ENCODE measurements at places on chromosomes 6 and 20. TPM values are rescaled to one million over a fixed set of nuclear protein-coding genes. Genes with fewer than 3 reads are reported as not detected.

- H3K36me3 ChIP-seq = no peaks in the 10 kb centered on the region
- no peak overlapping the region for H3K4me3 ChIP-seq
- no peaks in the 10 kb centered on the region for H3K4me1 ChIP-seq
- H3K27ac ChIP-seq = no peak overlapping the region
These were observed 58.8 kb upstream of the EXOC2 start for GRCh38 chr6:751765-752164.

DNA sequence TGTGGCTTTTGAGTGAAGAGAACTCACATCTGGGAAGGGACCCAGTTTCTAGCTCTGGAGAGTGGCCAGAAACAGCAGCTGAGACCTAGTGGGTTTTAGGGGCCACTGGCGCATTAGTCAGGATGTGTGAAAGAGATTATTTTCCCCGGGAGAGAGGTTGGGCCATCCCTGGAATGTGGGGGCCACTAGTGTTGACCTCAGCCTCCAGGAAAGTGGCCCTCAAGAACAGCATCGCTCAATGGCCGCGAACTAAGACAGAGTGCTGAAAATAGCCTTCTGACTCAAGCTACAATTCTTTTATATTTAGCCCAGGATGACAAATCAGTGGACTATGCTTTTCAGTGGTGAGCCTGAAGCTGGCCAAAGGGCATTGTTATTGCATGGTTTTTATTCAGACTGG lies 210.4 kb upstream of the RNF24 start:
- DNase-seq = no peak
- no peak overlapping the region for H3K27ac ChIP-seq
- H3K4me3 ChIP-seq = no peak overlapping the region
- H3K4me1 ChIP-seq = no peaks in the 10 kb centered on the region

DNA sequence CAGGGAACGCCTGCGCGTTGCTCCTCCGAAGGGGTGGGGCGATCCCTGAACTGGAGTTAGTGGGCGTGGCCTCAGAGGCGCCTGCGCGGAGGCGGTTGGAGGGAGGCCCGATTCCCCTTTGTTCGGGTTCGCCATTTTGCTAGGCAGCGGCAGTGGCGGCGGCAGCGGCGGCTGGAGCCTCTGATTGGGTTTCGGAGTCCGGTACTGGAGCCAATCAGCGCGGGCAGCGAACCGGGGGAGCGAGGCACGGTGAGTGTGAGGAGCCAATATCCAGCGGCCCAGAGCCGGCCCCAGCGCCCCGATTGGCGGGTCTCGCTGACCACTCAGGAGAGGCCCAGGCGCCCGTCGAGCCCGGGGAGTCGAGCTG lies at the start of gene NFYA:
TSS of gene NFYA (plus strand) at position 139 of the 367 bp plus-strand sequence. CDS start 6,116 bp downstream, outside the sequence.
- no peaks in the 10 kb centered on the region for H3K36me3 ChIP-seq
- H3K27me3 ChIP-seq = no peaks in the 10 kb centered on the region
- H3K27ac ChIP-seq = peak within 1 kb of the TSS; percentile 98
- peaks cover 10% of the 10 kb centered on the region for H3K4me1 ChIP-seq
- DNase-seq = no peak
- H3K4me3 ChIP-seq = peak within 1 kb of the TSS; percentile 64

GRCh38 chr20:61640131-61640870 lies 388.2 kb downstream of the CDH4 start:
- peaks cover 12% of the 10 kb centered on the region for H3K27me3 ChIP-seq
- H3K4me3 ChIP-seq = no peak overlapping the region
- DNase-seq = no peak
- no peak overlapping the region for H3K27ac ChIP-seq
- no peaks in the 10 kb centered on the region for H3K4me1 ChIP-seq

DNA sequence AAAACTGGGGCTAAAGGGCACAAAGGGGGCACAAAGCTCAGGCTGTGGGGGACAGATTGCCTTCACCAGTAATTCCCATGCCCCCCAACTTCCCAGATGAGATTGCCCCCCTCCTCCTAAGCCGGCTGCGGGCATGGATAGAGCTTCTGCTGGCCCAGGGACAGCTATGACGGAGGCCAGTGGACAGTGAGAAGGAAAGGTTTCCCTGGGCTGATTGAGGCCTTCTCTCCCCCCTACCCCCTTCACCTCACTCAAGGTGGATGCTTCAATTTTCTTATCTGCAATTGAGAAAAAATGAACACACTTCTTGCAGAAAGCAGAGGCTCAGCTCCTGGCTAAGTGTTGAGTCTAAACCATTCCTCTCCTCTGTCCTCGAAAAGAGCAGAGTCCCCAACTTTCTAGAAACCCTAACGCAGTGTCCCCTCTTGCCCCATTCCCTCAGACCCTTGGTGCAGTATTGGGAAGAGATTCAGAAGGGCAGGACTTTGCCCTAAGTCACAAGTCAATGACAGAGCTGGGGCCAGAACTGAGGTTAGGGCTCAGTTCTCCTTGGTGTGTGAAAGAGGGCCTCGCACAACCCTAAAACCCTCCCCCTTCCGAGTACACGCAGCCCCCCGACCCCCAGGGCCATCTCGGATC lies 808 bp downstream of the SDC4 start:
- H3K27ac ChIP-seq = peak overlapping the region; percentile 92
- no peaks in the 10 kb centered on the region for H3K36me3 ChIP-seq
- no peaks in the 10 kb centered on the region for H3K27me3 ChIP-seq
- no peak for DNase-seq

GRCh38 chr20:38985603-38986170 lies 23.5 kb downstream of the DHX35 start:
- H3K4me3 ChIP-seq = no peak overlapping the region
- H3K4me1 ChIP-seq = no peaks in the 10 kb centered on the region
- peak overlapping the region; percentile 42 for H3K27ac ChIP-seq
- H3K27me3 ChIP-seq = no peaks in the 10 kb centered on the region
- no peak for DNase-seq

DNA sequence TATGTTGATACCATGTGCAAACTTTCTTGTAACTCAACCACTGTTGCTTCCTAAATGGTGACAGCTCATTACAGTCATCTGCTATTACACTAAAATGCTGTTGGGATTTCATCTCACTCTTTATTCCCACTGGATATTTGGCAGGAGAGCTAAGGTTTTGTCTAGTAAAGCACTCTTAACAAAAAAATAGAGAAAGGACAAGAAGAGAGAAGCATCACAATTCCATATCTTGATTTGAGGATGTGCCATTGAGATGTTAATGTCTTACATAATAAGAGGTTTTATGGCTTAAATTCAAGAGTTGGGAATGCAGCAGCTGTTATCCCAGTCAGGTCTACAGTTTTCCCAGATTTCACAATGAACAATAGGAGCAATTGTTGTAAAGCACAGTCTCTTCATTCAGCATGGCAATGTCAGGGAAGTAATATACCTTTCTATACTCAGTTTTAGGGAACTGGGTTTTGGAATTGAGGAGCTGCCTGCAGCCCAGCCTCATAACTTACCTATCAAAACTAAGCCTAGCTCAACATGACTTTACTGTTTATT lies 134.9 kb downstream of the ISM1 start:
- DNase-seq = no peak
- no peaks in the 10 kb centered on the region for H3K36me3 ChIP-seq
- no peaks in the 10 kb centered on the region for H3K27me3 ChIP-seq
- H3K4me1 ChIP-seq = no peaks in the 10 kb centered on the region

DNA sequence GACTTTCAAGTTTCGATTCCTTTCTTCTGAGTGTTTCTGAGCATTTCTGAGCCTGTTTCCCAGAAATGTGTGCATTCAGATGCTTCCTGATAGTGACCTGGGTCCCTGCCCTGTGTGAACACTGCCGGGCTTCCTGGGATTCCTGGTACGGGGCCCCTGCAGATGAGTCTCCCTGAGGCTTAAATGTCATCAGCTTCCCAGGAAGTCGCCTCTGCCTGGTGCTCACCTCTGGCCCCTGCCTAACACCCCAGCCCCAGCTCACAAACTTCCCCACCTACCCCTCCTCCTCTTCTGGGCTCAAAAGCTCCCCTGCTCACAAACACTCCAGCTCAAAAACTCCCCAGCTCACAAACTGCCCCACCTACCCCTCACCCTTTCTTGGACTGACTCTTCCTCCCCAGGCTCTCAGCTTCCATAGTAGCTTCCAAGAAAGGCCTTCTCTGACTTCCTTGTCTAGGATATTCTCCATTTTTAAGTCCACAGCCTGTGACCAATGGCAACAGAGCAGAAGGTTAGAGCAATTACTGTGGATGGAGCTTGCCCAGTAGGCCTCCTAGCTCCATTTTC lies 42.0 kb downstream of the TGM2 start:
- DNase-seq = no peak
- H3K4me1 ChIP-seq = peaks cover 12% of the 10 kb centered on the region
- H3K27ac ChIP-seq = no peak overlapping the region

DNA sequence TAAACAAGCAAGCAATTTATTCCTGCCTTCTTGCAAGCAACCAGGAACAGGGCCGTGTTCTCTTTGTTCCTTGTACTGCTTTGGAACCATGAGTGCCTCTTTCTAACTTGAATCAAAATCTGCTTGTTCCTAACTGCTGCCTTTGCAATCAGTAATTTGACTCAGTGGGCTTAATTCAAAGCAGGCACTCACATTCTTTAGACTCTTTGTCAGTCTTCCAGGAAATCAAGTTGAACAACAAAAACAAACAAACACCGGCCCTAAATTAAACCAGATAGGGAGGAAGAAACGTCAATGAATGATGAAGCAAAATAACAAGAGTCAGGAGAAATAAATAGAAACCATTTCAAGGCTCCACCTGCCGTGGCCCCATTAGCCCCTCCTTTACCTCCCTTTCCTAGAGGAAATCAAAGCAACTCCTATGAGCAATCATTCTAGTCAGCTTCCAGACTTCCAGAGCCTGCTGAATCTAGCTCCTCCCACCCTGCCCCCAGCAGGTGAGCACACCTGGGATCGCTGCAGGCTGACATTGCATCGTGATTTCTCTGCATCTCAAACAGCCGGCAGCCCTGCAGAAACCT lies 582.2 kb upstream of the FLRT3 start:
- peak; percentile 8 for DNase-seq
- no peaks in the 10 kb centered on the region for H3K27me3 ChIP-seq
- H3K4me3 ChIP-seq = no peak overlapping the region
- no peak overlapping the region for H3K27ac ChIP-seq
- H3K4me1 ChIP-seq = no peaks in the 10 kb centered on the region

DNA sequence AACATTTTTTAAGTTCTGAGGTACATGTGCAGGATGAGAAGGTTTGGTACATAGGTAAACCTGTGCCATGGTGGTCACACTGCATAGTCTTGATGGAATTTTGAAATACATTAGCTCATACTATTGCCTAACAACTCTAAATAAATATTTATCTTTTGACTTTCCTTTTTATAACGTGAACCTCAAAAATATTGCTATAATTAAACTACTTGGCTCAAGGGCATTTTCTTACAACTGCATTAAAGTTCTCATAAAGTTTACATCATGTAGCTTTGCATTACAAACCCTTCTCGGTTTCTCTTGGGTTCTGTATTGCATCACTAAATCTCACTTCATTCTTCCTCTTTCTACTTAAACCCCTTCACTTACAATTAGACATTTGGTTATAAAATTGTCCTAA lies 636.0 kb upstream of the PTCHD4 start:
- no peaks in the 10 kb centered on the region for H3K4me1 ChIP-seq
- H3K27me3 ChIP-seq = no peaks in the 10 kb centered on the region
- DNase-seq = no peak
- no peak overlapping the region for H3K27ac ChIP-seq
- no peaks in the 10 kb centered on the region for H3K36me3 ChIP-seq

DNA sequence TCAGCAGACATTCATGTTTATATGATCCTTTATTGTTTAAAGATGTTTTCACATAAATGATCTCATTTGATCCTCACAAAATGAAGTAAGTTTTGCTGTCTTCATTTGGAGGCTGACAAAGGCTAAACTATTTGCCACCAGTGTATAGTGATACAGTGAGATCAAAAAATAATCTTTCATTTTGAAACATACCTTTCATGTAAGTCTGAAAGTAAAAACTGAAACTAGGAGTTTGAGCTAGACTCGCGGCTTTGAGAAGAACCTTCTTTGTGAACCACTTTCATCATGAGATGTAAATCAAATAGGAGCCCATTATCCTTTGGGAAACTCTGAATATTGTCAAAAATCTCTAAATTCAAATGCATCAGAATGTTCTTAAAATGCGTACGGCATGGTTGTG lies 40.3 kb upstream of the SPTLC3 start:
- no peaks in the 10 kb centered on the region for H3K27me3 ChIP-seq
- H3K36me3 ChIP-seq = no peaks in the 10 kb centered on the region
- H3K4me3 ChIP-seq = no peak overlapping the region
- H3K27ac ChIP-seq = no peak overlapping the region
- no peak for DNase-seq
- H3K4me1 ChIP-seq = peaks cover 7% of the 10 kb centered on the region

- H3K27me3 ChIP-seq = no peaks in the 10 kb centered on the region
- H3K4me3 ChIP-seq = peak overlapping the region; percentile 69
- peak; percentile 86 for DNase-seq
- no peaks in the 10 kb centered on the region for H3K36me3 ChIP-seq
These were observed 941 bp upstream of the SOX12 start for GRCh38 chr20:324177-325044.

GRCh38 chr6:134065706-134066105 lies 13.3 kb upstream of the SLC2A12 start:
- no peak overlapping the region for H3K27ac ChIP-seq
- H3K27me3 ChIP-seq = no peaks in the 10 kb centered on the region
- H3K36me3 ChIP-seq = no peaks in the 10 kb centered on the region
- DNase-seq = no peak

GRCh38 chr20:34557936-34558319 lies 590 bp upstream of the MAP1LC3A start:
- peak overlapping the region; percentile 81 for H3K4me3 ChIP-seq
- no peaks in the 10 kb centered on the region for H3K27me3 ChIP-seq
- peak overlapping the region; percentile 95 for H3K27ac ChIP-seq
- H3K36me3 ChIP-seq = no peaks in the 10 kb centered on the region
- no peak for DNase-seq
- peaks cover 3% of the 10 kb centered on the region for H3K4me1 ChIP-seq

- H3K36me3 ChIP-seq = no peaks in the 10 kb centered on the region
- peak; percentile 48 for DNase-seq
- peak overlapping the region; percentile 54 for H3K27ac ChIP-seq
These were observed 201.0 kb upstream of the FOXQ1 start for GRCh38 chr6:1110941-1111349.

- H3K36me3 ChIP-seq = no peaks in the 10 kb centered on the region
- DNase-seq = no peak
- no peaks in the 10 kb centered on the region for H3K27me3 ChIP-seq
- no peak overlapping the region for H3K27ac ChIP-seq
- no peak overlapping the region for H3K4me3 ChIP-seq
These were observed 4.1 kb upstream of the ABT1 start for GRCh38 chr6:26592649-26593048.

DNA sequence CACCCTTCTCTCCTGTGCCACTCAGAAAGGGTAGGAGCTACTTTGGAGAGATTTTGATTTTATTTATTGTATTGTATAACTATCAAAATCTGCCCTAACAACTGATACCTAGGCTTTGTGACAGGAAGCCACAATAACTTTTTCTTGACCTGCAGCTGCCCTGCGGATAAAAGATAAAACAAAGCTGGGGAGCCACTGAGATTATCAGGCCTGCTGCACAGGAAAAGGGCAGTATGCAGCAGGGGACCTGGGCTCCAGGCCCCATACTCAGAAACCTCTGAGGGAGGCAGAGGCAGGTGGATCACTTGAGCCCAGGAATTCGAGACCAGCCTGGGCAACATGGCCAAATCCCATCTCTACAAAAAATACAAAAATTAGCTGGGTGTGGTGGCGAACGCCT lies 980 bp upstream of the SNX21 start:
- peaks cover 8% of the 10 kb centered on the region for H3K4me1 ChIP-seq
- no peaks in the 10 kb centered on the region for H3K36me3 ChIP-seq
- no peak for DNase-seq
- H3K4me3 ChIP-seq = no peak overlapping the region
- peak overlapping the region; percentile 90 for H3K27ac ChIP-seq

The BMP7 gene
- 16.8 TPM for total RNA-seq

The RNF182 gene
- not detected for total RNA-seq

The KCNQ2 gene
- 35.6 TPM for total RNA-seq

The TMC2 gene
- total RNA-seq = not detected

The ATRN gene
- total RNA-seq = 34.6 TPM

Measured in prostate gland (tissue), 2 donors.